Body of pancreas (tissue), 4 donors: ENCODE measurements at places on chromosomes 1 and 21. TPM values are rescaled to one million over a fixed set of nuclear protein-coding genes. Genes with fewer than 3 reads are reported as not detected.
A peak's percentile ranks its signal among the peaks of the same experiment; 100 is the strongest.

GRCh38 chr1:68057564-68057963, 7.1 kb upstream of the DIRAS3 start:
- no peak for DNase-seq

DNA sequence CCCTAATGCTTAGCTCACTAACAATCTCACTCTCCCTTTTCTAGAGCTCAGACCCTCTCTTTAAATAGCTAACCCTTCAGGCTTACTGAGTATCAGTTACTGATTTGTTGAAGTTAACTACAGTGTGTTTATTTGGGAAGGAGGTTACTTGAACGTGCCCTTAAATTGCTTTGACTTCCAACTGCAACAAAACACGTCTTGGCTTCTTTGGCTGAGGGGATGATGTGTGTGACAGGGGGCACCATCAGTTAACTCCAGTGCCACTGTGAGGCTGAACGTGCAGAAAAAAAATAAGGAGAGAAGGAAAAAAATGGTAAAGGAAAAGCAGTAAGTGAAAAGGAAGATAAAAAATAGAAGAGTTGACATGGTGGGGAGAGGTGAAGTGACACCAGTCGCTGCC, 75.1 kb upstream of the NRIP1 start:
- no peak for DNase-seq

Gene CD247
- 2.3 TPM for total RNA-seq

Gene BNIPL
- total RNA-seq = 0.26 TPM

DNA sequence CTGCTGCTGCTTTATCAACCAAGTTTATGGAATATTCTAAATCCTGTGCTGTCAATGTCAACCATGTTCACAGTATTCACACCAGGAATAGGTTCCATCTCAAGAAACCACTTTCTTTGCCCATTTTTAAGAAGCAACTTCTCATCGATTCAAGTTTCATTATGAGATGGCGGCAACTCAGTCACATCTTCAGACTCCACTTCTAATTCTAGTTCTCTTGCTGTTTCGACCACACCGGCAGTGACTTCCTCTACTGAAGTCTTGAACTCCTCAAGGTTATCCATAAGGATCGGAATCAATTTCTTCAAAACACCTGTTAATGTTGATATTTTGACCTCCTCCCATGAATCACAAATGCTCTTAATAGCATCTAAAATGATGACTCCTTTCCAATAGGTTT, 39.7 kb upstream of the IFNLR1 start:
- DNase-seq = no peak

DNA sequence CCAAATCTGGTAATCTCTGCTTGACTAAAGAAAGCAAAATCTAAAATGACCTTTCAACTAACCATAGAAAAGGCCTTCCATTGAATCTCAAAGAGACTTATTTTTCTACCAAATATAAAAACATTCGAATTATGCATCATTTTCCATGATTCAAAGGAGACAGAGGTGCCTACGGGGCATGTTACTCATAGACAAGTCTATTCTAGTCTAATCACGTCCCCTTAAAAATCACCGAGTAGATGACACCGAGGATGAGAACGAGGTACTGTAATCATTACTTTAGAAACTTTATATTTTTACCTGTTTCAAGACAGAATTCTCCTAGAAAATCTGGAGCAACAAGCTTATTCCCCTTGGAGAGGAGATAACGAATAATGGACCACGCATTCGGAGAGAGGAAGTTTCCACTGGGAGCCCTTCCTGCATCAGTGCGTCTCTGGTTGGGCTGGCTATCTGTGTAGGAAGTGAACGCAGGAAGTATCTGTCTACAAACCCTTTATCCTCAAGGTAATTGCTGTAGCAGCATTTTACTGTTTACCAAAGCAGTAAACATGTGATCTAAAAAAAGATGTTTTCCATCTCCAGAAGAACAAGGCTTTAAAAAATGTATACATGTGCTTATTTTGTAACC, 9.5 kb downstream of the ERG start:
- no peak for DNase-seq

Gene RNU1-4
- 15,479 TPM for total RNA-seq

DNA sequence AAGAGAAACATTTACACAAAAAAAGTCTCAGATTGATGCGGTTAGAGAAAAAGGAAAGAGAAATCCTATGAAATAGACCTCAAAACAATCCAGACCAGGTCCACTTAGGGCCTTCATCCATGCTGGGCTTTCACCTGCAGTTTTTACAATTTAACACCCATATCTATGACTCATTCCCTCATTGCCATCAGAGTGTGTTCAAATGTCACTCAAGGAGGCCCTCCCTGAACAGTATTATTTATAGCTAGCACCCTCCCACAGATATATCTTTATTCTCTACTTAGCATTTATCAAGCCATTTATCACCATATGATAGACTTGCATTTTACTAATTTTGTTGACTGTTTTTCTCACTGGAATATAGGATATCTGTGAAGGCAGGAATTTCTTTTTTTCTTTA, 824 bp upstream of the KRTAP21-3 start:
- DNase-seq = no peak

Gene AK4
- total RNA-seq = 20.4 TPM

- DNase-seq = no peak
Measured at GRCh38 chr1:27951396-27951795, 8.4 kb upstream of the XKR8 start.

GRCh38 chr1:160652924-160653619, 6.2 kb upstream of the SLAMF1 start:
- no peak for DNase-seq

GRCh38 chr1:96104906-96105305, 616.7 kb upstream of the PTBP2 start:
- DNase-seq = no peak

Gene OLFML3
- total RNA-seq = 9.9 TPM

GRCh38 chr1:82695443-82695842, 894.7 kb downstream of the ADGRL2 start:
- DNase-seq = no peak

DNA sequence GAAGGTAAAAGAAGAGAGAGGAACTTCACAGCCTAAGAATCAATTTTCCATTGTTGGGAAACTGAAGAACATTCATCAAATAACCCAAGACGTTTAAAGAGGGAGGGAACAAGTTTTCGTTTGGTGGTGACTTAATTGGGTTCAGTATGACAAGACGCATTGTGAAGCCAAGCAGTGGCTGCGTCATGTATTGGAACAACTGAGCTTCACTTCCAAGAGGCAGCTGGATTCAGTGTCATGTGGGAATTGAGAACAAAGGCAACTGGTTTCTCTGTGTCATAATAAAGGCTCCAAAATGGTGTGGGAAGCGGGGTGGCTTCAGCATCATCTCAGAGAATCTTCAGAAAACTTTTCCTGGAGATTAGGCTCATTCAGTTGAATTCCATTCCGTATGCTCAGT, 29.8 kb upstream of the RC3H1 start:
- no peak for DNase-seq

DNA sequence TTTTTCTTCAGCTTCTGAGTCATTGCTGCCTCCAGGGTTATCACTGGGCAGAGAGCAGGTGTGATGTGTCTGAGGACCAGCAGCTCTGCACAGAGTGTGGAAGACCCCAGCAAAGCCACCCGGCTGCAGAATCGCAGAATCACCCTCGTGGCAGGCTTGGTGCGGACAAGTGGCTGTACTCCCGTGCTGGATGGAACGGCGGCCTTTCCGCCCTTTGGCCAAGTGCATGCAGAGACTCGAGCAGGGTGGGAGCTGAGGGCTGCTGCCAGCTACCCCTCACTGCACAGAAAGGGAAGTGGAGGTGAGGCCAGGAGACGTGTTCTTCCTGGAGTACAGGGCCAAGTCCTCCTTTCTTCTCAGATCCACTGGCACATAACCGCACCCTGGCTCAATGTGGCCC, 162.5 kb downstream of the PCBP3 start:
- no peak for DNase-seq

GRCh38 chr1:172679000-172679772, 20.3 kb downstream of the FASLG start:
- no peak for DNase-seq

DNA sequence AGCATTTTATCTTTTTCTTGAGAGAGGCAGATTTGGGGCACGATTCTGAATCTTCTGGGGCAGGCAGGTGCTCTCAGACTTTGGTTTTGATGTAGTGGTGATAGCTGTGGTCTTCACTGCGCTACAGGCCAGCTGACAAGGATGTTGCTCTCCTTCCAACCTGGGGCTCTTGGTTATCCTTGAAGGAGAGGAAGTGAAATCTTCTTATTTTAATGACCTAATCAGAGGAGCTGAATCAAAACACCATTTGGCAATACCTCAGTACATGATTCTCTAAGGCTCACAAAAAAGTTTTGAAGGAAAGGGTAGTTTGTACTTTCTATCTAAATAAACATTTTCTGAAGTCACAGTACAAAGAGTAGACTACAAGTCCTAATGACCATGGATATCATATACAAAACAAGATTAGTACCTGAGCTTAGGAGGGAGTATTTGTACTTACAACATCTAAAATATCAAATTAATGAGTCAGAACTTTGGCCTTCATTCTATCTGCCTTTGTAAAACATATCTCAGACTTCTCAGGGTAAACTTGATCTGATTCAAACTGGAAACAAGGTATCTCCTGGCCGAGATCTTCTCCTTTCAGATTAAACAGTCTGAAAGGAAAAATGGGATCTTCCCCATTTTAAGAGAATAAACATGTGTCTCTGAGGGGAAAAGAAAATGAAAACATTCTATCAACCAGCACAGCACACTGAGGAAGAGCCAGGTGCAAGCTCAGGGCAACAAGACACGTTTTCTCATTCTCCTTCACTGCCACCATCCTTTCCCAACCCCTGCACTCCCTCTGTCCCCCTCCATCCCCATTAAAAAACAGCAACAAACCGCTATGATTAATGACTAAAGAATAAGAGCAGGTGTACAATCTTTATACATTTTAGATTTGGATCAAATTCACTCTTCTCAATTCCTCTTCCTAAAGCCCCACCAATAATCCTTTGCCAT, 69.2 kb downstream of the SH3GLB1 start:
- no peak for DNase-seq

DNA sequence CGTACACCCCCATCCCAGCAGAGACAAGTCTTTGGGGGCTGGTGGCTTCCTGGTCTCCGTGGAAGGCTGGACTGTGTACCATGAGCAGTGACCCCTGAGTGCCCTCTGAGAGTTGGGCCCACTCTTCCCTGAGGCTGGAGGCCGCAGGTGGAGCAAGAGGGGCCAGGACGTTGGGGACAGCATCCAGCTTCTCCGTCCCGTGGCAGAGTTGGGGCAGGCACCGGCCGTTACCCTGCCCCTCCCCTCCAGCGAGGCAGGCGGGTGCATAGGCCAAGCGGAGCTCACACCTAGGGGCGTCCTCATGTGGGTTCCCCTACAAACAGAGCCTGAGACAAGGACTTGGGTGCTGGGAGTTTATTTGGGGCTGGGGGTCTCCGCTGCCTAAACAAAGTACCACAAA, 14.0 kb downstream of the GABRD start:
- DNase-seq = no peak

DNA sequence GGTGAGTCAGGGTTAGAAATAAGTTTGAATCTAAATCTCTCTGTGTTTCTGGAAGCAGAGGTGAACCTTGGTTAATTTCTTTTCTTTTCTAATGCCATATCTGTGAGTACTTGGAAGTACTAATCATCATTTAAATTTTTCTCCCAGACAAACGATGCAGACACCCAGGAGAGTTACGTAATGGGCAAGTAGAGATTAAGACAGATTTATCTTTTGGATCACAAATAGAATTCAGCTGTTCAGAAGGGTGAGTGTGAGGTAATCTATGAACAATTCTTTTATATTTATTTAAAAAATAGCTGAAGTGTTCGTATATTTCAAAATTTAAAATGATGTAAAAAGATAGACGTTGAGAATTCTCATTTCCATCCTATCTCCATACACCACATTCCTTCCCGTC, 11.2 kb downstream of the C4BPA start:
- DNase-seq = no peak

- no peak for DNase-seq
Measured at GRCh38 chr1:57824535-57824934, 400.7 kb upstream of the DAB1 start.

DNA sequence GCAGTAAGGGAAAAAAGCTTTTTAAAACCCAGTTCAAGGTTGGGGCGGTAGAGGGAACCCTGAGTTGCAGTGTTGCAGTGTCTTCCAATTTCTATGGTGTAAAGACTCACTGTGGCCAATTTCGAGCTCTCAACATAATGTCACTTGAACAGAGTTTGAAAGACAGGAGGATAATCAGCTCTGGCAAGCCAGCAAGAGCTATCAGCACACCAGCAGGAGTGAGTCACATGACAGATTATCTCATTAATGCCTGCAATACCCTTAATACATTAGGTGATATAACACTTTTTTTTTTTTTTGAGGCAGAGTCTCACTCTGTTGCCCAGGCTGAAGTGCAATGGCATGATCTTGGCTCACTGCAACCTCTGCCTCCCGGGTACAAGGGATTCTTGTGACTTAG, 22.8 kb downstream of the SLC9C2 start:
- DNase-seq = no peak

Gene GRIK1
- total RNA-seq = 0.66 TPM

DNA sequence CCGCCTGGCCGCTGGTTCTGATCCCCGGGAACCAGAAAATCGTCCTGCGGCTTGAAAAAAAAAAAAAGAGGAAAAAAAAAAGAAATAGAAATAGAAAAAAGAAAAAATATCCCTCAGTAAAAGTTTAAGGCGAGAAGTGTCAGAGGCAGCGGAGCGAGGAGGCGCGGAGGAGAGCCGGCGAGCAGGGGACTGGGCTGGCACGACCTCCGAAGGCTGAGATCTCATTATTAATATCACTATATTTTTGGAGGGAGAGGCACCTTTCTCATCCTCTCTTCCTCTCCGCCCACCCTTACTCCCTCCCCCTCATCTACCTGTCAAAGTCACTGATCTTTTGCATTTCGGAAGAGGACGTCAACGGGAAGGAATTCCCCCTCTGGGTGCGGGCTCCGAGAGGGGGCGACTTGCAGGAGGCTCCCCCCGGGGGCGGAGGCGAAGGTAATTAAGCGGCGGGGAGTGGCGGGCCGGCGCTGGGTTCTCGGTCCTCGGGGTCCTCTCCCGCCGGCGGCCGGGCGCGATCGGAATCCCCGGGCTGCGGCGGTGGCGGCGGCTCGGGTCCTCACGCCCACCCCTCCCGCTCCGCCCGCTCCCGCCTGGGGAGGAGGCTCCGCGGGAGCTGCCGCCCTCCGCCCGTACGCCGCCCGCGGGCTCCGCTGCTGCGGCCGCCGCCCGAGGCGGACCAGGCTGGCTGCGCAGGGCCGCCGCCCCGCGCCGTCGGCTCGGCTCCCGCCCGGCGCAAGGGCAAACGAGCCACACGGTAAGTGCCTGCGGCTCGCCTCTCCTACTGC, at the start of gene NTNG1:
NTNG1 (plus strand) TSS at position 337 of the 788 bp plus-strand sequence.
- peak; percentile 10 for DNase-seq

Gene LDLRAD1
- not detected for total RNA-seq

GRCh38 chr1:54361342-54361741, 44.9 kb downstream of the SSBP3 start:
- DNase-seq = no peak
